Activated CD4-positive, alpha-beta T cell treated with anti-CD3 and anti-CD28 coated beads for 36 hours (primary cell): ENCODE measurements at places on chromosomes 16 and 17. TPM values are rescaled to one million over a fixed set of nuclear protein-coding genes. Genes with fewer than 3 reads are reported as not detected.
A peak's percentile ranks its signal among the peaks of the same experiment; 100 is the strongest.

Gene CCL5
- total RNA-seq: 50.4 TPM

DNA sequence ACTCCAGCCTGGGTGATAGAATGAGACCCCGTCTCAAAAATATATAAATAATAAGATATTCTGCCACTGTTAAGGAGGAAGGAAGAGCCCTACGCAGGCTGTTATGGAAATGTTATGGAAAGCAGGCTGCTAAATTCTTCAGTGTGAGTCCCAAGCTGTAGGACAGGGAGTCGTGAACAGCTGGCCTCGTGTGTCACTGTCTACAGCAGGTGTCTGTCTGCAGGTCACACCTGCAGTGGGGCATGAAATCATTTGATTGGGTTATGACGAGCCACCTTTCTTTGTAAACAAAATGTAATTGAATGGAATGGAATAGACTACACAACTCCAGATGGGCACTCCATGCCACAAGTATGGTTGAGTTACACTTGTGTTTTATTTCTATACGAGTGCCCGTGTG, 15.6 kb upstream of the LITAF start:
- no peak for DNase-seq

Gene NOG
- 3.4 TPM for total RNA-seq

DNA sequence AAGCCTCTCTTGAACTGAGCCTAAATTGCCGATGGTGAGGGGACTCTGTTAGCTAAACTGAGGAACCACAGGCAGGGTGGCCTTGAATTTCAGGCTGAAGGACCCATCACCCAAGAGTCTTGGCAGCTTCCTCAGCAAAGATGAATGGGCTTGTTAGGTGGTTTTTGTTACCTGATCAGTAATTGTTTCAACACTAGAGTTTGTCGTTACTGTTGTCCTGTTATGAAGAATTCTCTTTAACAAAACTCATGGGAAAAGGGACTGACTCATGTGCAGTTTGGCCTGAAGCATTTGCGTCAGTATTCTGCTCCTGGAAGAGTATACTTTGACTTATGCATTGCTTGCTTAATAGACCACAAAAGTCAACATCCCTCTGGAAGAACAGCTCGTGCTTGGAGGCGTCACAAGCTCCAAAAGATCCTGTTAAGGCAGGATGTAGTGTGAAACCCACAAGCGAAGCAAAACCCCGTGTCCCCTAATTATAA, 206.0 kb downstream of the IRX3 start:
- DNase-seq: no peak

GRCh38 chr17:7340179-7340578, 3.9 kb downstream of the ACAP1 start:
- no peak for DNase-seq

DNA sequence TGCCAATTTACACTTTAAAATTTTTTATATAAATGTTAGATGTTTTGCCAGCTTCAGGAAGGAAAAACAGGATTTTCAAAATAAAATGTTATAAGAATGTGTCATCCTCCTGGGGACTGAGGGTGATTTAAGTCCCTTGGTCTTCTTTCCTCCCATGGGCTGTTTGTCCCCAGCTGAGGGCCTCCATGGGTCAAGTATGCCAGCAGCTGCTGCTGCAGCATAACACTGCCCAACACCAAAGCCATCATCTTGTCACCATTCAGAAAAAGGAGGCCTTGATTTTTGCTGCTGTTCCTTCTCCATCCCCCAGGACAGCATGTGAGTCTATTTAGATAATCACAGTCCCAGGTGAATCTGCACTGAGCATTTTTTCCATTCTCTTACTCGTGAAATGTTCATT, 188.5 kb downstream of the LGALS9B start:
- no peak for DNase-seq

Gene HP
- total RNA-seq: not detected

GRCh38 chr16:84735849-84736586, 36.2 kb downstream of the USP10 start:
- peak; percentile 39 for DNase-seq

Gene GP1BA
- not detected for total RNA-seq

Gene FNDC8
- not detected for total RNA-seq

DNA sequence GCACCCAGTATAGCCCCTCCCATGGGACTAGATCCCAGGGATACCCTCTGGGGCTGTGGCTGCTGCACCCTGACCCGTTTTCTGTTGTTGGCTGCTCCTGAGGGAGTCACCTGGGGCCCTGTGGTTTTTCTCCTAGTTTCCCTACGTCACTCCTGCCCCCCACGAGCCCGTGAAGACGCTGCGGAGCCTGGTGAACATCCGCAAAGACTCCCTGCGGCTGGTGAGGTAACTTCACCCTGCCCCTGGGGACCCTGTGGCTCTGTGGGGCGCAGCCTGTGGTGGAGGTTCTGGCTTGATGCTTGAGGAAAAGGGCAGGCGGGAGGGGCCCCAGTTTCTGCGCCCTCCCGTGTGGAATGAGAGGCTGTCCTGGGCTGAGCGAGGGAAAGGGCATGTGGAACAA, 27.2 kb downstream of the MGRN1 start:
- DNase-seq: no peak

DNA sequence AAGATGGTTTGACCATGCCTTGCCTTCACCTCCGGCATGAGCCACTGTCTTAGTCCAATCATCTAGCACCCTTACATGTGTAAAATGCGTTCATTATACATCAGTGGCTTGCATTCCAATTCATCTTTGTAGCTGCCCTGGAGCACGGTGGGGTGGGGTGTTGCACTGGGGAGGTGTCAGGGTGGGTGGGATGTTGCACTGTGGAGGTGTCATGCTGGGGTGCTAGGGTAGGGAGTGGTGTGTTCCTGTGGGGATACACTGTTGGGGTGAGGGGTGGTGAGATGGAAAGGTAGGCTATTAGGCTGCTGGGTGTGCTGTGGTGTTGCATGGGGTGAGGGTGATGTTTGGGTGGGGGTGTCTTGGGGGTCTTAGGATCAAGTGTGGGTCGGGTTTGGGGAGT, 47.0 kb downstream of the NLRC5 start:
- DNase-seq: no peak

GRCh38 chr17:43011728-43012472, 5.3 kb downstream of the IFI35 start:
- DNase-seq: no peak

GRCh38 chr16:64841482-64841881, 280.4 kb downstream of the CDH11 start:
- no peak for DNase-seq

DNA sequence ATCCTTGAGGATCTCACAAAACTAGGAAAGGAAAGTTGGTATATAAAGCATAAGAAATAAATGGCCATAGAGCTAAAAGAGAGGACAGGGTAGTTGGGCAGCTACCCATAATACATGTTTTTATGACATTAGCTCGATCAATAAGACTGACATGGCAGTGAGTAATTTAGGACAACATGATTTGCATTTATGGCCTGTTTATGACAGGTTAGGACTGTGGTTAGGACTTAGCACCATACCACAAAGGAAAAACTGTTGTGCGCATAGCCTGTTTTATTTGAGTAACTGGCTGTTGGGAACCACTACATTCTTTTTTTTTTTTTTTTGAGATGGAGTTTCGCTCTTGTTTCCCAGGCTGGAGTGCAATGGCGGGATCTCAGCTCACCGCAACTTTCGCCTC, 18.0 kb upstream of the TRIM37 start:
- DNase-seq: no peak

DNA sequence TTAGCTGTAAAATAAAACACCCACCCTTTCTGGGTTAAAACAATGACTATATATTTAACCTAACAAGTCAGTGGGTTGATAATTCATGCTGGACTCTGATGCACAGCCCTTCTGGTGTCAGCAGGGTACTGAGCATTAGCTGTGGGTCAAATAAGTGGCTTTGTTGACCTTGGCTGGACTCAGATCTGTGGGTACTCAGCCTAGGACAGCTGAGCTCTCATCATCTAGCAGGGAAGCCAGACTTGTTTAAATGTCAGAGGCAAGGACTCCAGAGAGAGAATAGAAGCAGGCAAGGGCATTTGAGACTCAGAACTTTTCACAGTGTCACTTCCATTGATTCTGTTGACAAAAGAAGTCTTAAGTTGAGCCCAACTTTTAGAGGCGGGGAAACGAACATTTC, 1063.8 kb upstream of the CDH8 start:
- no peak for DNase-seq

DNA sequence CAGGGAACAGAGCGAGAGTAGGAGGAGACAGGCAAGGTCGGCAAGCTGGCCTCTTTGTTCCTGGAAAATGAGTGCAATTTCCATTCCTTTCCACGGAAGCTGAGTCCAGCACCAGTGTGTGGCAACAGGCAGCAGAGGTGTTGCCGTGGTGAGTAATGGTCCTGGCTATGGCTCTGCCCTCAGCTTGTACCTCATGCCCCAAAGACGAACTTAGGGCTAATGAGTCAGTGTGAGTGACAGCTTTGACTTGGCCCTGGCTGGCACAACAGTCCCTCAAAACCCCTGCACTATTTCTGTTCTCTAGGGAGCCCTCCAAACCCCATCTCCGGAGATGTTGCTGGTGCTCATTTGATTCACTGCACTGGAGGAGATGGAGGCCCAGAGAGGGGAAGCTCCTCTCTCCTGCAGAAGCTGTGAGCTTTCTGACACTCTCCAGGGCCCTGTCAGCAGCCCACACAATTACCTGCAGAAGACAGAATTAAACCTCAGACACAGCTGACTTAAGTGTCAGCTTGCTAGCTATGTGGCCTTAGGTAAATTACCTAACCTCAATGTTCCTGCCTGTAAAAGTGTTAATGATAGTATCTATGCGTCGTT, 129.9 kb downstream of the TMEM132E start:
- no peak for DNase-seq

Gene C16orf96
- 0.18 TPM for total RNA-seq

DNA sequence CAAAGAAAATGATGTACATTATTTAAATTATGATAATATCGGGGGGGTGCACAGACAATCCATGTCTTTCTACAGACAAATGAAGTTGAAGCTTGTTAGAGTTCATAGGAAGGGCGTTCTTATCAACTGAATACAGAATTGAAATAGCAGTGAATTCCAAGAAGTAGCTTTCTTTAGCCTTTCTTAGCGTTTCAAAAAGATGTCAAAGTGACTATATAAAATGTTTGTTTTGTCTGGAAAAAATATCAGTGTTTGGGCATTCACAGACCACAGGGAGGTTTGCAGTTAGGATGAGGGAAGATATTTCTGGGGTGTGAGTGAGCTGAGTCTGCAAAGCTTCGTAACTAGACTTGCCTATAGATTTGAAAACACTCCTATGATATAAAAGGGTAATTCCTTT, 55.0 kb downstream of the STX8 start:
- DNase-seq: no peak

DNA sequence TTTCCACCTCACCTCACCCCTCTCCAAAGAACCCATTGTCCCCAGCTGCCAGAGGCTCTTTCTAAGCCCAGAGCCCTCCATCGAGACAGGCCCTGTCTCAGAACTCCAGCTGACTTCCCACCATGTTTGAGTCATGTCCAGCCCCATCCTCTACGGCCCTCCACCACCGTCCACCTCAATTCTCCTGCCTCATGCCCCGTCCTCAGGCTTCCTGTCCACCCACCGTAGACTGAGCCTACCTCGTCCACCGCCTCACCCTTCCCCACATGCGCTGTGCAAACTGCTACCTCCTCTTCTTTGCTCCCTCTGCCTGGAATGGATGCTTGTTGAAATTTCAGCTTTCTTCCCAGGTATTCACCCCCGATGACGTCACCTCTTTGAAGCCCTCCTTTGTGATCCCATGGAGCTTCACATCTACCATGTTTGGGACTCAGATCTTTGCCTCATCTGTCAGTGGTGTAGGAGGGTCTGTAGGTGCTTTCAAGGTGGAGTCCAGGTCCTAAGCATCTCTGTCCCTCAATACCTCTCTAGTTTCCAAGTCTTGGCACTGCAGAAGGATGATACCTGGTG, 149.0 kb downstream of the MRM1 start:
- DNase-seq: no peak

- no peak for DNase-seq
These were observed 11.2 kb upstream of the PRKAR1A start for GRCh38 chr17:68501074-68501473.

DNA sequence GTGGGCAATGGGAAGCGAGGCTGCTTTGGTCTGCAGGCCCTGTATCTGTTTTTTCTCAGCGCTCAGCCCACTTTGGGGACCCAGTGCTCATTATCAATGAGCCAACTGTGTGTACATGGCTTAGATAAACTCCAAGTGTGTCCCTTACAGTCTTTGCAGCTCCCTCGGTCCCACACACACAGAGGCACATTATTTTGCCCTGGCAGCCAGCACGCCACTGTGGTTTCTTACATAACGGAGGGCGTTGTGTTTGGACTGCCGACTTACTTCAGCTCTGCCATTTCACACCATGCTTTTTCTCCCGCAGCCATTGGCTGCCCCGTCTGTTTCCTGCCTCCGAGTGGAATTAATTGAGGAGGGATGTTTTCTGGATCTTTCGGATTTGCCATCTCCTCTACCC, 56.5 kb upstream of the CLEC18A start:
- DNase-seq: no peak

DNA sequence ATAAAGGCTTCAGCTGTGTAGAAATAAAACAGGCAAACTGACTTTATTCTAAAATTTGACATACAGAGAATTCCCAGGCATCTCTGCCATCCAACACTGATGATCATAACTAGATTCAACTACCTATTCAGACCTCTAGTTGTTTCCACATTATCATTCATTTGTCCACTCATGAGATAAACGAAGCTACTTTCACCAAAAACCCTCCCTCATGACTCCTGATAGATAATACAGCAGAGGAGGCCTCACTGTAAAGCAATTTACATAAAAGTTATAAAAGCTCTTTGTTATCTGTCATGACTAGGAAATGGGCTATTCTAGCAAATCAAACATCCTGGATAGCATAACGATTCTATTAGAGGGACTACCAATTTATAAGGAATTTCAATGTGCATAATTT, 19.6 kb upstream of the RFFL start:
- DNase-seq: no peak

Gene KIF18B
- 38.9 TPM for total RNA-seq

- no peak for DNase-seq
These were observed 3.1 kb downstream of the MAF start for GRCh38 chr16:79597277-79598062.

DNA sequence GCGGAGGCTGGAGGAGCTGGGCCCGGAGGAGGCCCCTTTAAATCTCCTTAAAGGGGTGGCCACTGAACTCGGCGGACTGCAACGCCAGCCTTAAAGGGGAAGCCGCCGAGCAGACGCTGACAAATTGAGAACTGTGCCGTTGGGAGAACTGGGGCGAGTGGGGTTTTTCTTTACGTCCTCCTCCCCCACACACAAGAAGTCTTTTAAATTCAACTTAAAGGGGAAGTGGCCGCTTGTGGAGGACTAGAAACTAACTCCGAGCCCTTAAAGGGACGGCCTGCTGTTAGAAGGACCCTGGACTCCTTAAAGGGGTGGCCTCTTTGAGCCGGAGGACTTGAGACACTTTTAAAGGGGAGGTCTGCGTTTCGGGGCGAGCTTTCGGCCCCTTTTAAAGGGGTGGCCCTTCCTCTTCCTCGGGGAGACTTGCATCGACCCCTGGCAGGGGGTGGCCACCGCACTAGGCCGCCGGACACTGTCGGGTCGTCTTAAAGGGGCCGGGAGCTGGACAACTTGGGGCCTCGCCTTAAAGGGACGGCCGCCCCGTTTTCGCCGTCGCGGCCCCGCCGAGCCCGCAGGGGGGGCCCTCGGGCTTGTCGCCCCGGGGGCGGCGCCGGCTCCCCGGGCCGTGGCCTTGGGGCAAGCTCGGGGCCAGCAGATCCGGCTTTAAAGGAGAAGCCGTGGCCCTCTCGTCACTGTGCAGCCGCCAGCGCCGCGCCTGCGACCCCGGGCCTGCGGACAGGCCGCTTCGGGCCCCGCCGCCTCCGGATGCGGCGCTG, 688 bp downstream of the FBRS start:
- no peak for DNase-seq
